ENCODE measurements at places on chromosomes 4 and X.

- DNase-seq = no peak
Observed at GRCh38 chr4:143355540-143356217, 19.0 kb downstream of the GAB1 start.

DNA sequence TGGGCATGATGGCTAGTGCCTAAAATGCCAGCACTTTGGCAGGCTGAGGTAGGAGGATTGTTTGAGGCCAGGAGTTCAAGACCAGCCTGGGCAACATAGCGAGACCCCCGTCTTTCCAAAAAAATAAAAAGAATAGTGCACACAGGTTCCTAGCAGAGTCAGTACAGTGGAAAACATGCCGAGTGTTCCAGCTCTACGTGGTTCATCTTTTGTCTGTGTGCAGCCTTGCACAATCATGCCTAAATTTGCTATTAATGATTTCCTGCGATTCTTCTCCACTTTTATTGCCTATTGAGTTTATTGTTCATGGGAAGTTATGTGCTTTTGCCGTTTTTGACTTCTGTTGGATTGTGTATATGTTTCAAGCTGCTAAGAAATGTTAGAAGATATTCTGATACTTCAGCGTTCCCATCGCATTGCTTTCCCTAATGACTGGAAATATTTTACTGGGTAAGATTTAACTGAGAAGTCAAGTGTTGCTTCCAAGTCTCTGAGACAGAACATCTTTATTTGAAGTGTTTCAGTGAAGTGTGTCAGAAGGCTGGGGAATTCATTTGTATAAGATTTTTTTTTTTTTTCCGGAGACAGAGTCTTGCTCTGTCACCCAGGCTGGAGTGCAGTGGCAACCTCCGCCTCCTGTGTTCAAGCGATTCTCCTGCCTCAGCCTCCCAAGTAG is 11.3 kb downstream of the DOCK11 start:
- no peak for DNase-seq

- no peak for DNase-seq
Observed at GRCh38 chrX:11386001-11386523, 92.8 kb downstream of the AMELX start.

- DNase-seq = no peak
Observed at GRCh38 chrX:100973411-100973810, 3.9 kb downstream of the ARL13A start.

GRCh38 chr4:182142176-182143085 is 100.8 kb upstream of the TENM3 start:
- no peak for DNase-seq

GRCh38 chrX:78653118-78653822 is 5.9 kb downstream of the RTL3 start:
- no peak for DNase-seq

DNA sequence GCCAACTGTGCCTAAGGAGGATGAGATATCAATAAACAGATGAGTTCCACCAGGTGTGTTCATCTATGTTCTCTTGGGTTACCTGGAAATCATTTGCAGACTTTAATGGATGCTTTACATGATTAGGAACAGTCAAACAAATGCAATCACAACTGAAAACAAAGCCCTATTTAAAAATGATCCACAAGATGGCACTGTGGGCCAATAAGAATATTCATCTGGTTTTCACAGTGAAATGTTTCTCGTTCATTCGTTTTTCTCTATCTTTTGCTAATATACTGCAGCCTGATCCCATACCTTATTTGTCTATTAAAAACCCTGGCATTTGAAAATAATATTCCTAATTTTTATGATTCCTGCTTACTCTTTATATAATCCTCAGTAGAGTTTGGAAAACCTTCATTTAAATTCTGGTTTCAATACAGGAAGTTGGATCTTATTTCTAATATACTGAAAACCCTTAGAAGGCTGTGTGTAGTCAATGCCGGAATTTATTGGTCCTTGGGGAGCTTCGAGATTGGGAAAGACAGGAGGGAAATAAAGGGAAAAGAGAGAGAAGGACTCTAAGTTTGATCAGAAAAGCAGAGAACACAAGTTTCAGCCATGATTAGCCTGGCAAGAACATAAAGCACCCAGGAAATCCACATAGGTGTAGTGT is 63.8 kb upstream of the TAPT1 start:
- no peak for DNase-seq

DNA sequence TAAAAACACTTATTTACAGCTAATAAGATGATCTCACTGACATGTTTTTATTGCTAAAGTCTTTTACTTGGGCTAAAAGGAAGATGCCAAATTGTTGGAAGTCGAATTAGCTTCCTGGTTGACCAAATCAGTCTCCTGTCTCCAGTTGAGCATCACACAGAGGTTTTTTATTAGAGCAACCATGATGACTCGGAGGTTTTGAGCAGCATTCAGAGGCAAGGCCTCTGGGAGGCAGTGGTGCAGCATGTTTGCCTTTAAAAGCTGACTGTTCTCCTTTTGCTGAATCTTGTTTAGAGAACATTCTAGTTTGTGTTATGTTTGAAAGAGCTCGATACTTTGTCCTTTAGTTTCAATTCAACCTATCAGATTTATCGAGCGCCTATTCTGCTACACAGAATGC is 2.1 kb downstream of the UCHL1 start:
- no peak for DNase-seq

DNA sequence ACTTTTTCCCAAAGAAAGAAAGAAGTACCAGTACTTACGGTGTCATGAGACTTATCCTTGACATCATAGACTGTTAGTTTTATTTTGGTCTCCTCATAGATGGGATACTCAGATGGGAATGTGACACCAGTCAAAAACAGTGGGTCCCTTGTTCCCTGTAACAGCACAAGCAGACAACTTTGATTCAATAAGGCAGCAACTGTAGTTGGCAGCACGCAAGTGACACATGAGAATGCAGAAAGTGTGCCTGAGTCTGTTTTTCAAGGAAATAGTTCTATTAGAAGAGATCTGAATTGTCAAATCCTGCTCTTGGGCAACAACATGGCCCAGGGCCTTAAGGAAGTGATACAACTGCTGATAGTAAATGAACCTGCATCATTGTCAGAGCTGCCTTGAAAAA is 443.2 kb downstream of the INPP4B start:
- no peak for DNase-seq

GRCh38 chrX:152932598-152933175 is 34.8 kb downstream of the ZNF185 start:
- no peak for DNase-seq
